ENCODE measurements at places on chromosomes 12 and 14.

GRCh38 chr12:116278667-116279066 lies 1.2 kb upstream of the MED13L start:
- DNase-seq: no peak

GRCh38 chr14:33505266-33505962 lies 445.5 kb downstream of the EGLN3 start:
- DNase-seq: no peak

- DNase-seq: peak; percentile 50
Measured at GRCh38 chr12:83573671-83574070, 887.0 kb downstream of the TMTC2 start.

GRCh38 chr12:59444932-59445331 lies 150.9 kb upstream of the SLC16A7 start:
- DNase-seq: peak; percentile 40

- DNase-seq: no peak
Measured at GRCh38 chr14:71311061-71311460, 403.8 kb downstream of the PCNX1 start.

DNA sequence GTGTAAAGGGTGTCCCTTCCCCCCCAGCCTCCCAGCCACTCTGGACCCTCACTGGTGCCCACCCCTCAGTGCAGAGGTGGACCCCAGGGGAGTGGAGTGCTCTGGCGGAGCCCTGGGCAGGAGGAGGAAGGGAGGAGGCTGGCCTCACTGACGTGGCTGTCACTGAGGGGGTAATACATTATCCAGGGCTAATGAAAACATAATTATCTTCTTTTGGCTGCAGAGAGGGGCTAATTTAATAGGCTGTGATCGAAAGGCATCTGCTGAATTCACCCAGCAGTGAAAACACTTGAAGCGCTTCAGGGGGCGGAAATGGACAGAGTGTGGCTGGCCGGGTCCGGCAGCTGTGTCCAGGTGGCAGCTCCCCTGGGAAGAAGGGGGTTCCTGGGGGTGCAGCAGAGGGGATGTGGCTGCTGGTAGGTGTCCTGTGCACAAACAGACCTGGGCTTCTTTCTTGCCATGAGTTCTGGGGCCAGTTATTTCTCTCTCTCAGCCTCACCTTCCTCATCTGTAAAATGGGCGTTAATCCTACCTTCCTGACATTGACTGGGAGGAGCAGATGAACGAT lies 3.7 kb upstream of the NOS1 start:
- DNase-seq: no peak

GRCh38 chr14:74619672-74620131 lies 7.7 kb upstream of the LTBP2 start:
- peak; percentile 97 for DNase-seq

DNA sequence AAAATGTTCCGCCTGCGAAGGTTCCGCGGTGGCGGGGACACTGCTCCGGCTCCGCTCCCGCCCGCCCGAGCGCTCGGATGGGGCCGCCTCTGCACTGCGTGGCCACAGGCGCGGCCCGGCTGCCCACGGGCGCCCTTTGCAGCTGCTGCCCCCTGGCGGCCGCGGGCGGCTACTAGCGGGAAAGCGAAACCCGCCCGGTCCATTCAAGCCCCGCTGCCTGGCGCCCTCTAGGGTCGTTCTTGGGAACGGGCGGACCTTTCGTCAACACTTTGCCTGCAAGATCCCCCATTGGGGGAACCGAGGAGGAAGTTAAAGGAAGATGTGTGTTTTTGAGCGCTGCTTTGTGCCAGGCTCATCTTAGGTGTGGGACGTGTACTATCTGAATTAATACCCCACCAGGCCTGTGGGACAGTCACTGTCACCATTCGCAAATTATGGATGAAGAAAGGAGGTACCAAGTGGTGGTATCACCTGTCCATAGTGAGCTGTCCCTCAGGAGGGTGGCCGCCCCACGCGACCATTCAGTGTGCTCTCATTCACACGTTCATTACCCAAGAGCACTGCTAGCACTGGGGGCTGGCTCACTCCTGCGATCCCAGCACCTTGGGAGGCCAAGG lies 19.4 kb downstream of the GPR132 start:
- peak; percentile 80 for DNase-seq

- no peak for DNase-seq
Measured at GRCh38 chr14:31207287-31207754, 272 bp downstream of the HECTD1 start.

DNA sequence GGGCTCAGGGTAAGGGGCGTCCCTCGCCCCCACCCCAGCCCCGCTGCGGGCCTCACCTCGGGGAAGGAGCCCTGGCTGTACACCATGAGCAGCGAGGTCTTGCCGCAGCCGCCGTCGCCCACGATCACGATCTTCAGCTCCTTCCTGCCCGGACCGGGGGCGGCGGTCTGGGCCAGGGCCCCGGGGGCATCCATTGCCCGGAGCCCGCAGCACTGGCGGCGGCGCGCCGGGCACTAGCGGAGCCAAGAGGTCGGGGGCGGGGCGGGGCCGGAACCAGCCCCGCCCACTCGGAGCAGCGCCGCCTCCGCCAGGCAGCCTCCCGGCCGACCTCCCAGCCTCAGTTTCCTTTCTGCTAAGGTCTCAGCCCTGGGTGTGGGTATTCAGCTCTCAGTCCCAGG lies at the start of gene RHOF:
Gene RHOF (minus strand): TSS at position 249 of the 398 bp plus-strand sequence. CDS start 55 bp downstream, at position 194.
- DNase-seq: peak; percentile 85

- no peak for DNase-seq
Measured at GRCh38 chr14:96168581-96168980, 36.1 kb upstream of the BDKRB2 start.

DNA sequence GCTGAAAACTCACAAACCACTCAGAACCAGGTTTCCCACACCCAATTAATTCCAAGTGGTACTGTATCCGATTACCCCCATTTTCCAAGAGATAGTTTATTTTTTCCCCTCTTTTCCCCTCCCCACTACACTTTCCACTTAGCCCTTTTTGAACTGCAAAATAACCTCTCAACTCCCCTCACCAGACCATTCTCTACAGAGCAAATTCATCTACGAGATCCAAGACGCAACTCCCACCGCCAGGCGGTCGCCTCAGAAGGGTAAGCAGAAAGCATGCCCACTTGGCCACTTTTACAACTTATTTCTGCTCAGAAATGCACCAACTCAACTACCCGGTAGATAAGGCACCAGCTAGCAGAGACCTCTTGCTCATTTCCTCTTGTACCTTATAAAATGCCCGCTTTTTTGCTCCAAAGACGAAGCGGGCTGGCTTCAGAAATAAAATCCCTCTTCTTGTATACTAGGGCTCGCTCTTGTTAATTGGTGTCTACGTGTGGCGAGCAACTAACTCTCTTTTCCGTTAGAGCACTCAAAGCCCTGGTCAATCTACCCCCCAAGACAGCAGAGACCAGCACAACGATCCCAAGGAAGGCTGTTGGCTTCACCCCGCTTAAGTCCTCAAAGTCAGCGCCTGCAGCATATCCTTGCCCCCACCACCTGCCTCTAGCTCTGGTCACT lies 910 bp upstream of the SRP54 start:
- DNase-seq: peak; percentile 58

- no peak for DNase-seq
Measured at GRCh38 chr14:51609251-51609954, 42.3 kb upstream of the FRMD6 start.

- peak; percentile 74 for DNase-seq
Measured at GRCh38 chr12:63151623-63152320, 771 bp upstream of the AVPR1A start.

Measured in ACHN (cell line).